ENCODE measurements at places on chromosomes 2 and 18.

GRCh38 chr2:145897151-145897550 is 1377.2 kb upstream of the ZEB2 start:
- DNase-seq = no peak

GRCh38 chr18:74230922-74231714 is 60.6 kb downstream of the CYB5A start:
- no peak for DNase-seq

DNA sequence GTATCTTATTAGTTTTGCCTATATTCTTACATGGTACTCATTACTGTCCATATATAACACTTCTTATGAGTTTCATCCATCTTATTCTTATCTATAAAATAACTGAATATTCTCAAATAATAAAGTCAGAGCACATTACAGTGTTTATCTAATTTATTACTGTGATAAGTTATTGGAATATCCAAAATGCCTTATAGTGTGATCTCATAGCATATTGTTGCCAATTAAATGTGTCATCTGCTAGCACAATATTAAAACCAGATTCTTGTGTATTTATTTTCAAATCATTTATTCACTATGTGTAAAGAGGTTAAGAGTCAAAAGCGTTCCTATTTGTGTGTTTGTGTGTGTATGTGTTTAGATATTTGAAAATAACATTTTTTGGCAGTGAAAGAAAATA is 151.9 kb downstream of the WDR7 start:
- no peak for DNase-seq

GRCh38 chr2:54899576-54900200 is 150.6 kb downstream of the RTN4 start:
- no peak for DNase-seq

DNA sequence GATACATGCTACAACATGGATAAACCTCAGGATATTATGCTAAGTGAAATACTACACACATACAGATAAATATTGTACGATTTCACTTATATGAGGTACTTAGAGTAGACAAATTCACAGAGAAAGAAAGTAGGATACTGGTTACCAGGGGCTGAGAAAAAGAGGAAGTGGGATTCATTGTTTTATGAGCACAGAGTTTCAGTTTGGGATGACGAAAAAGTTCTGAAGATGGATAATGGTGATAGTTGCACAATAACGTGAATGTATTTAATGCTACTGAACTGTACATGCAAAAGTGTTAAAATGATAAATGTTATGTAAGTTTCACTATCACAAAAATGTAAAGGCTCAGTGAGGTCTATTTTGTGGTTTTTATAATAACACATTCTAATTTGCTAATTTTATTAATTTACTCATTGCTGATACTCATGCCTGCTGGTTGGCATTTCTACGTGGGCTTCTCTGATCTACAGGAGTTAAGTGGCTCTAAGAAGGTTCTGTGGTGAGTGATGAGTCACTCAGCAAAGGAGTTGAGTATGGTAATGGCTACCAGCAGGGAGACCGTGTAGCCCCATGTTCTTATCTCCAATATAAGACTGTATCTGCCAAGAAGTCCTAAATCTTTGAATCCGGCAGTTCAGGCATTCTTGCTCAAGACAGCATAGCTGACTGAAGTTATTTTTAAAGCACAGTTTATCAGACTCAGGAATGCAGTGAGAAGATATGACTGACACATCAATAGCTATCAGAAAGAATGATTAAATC is 41.1 kb downstream of the UPP2 start:
- no peak for DNase-seq

- no peak for DNase-seq
Observed at GRCh38 chr2:191593622-191594385, 84.1 kb upstream of the NABP1 start.

DNA sequence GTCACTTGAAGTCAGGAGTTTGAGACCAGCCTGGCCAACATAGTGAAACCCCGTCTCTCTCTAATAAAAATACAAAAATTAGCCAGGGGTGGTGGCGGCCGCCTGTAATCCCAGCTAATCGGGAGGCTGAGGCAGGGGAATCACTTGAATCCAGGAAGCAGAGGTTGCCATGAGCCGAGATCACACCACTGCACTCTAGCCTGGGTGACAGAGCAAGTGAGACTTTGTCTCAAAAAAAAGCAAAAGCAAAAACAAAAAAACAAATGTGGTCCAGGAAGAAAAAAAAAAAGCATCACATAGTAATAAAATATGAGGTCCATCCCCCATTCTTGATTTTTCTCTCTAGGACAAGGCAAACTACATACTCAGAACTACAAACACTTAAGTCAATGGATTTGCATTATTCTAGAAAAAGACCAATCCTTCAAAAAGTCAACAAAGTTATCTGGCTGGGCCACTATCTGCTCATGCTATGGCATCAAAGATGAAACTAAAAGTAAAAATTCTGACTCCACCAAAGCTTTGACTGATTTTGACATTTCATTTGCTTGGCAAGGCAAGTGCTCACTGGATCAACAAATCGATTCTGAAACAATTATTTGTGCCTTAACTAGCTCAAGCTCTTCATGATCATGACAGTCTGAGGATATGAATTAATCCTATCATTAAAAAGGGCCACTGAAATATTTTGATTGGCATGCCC is 28.4 kb downstream of the MEX3C start:
- no peak for DNase-seq

DNA sequence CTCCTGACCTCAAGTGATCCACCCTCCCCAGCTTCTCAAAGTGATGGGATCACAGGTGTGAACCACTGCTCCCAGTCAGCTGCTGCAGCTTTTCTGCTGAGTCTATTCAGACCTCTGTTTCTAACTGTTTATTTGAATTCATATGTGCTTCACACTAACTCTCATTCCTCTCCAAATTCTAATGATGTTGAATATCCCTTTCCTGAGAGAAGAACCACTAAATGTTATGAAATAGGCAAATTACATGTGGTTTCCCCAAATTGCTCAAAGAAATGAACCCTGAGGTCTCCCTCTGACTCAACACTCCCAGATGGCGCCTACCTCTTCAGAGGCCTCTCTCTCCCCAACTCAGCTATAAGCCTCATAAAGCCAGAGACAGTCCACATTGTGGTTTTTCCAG is 98.6 kb downstream of the IRS1 start:
- no peak for DNase-seq

DNA sequence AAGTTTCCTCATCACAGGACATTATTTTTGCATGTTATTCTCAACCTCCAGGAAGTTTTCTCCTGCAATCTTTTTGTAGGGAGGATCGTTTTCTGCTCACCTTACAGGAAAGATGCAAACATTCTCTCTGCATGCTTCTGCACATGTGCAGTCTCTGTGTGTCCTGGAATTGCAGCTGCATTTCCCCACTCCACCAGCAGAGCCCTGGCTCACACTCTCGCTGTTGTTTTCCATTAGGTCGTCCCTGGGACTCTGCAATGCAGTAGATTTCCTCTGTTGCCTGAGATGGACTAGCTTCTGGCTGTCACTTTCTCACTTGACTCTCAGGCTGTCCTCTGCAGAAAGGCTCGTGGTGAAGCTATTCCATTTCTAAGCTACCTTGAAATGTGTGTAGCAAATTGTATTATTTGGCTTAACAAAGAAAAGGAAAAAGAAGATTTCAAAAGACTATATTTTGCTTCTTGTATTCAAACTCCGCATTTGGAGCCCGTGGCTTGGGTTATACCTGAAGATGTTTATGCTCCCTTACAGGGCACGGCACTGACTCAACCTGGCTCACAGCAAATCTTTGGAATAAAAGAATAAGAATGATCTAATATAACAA is 346.7 kb downstream of the RAD51AP2 start:
- no peak for DNase-seq

- no peak for DNase-seq
Observed at GRCh38 chr18:57727952-57728807, 74.9 kb downstream of the ATP8B1 start.

Measured in activated CD4-positive, alpha-beta T cell treated with anti-CD3 and anti-CD28 coated beads for 24 hours (primary cell).